Daoy (cell line): ENCODE measurements at places on chromosomes 6 and 20. TPM values are rescaled to one million over a fixed set of nuclear protein-coding genes. Genes with fewer than 3 reads are reported as not detected.

DNA sequence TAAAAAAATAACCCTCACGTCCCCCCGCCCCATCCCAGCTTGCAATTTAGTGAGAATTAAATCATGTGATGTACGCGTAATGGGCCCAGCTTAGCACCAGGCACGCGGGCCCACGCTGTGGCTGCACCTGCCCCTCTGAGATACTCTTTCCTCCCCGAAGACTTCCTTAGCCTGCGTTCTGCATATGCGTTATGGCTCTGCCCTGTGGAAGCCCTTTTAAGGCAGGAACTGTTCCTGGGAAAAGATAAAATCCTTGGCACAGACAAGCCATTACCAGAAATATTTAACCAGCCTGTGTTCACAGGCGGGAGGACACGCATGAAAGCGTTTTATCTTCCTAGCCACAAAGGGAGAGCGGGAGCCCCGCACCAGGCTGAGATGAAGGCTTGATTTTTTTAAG, 311.0 kb downstream of the LRFN2 start:
- no peak for DNase-seq

- DNase-seq, result no peak
Measured at GRCh38 chr6:18100296-18100695, 22.2 kb downstream of the NHLRC1 start.

DNA sequence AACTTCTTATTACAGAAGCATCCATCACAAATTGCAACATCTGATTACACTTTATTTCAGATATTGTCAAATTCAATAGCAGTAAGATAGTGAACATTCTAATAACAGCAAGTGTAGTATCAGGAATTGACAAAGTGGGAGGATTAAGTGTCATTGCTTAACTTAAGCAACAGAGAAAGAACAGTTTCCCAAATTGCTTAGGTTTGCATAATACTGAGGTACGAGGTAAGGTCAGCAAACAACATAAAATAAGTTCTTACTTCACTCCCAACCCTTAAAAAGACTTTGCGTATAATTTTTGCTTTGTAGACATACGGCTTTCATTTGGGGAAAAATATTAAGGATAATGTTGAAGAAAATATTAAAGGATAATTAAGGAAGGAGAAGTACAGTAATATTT, 163.0 kb downstream of the RIMS1 start:
- DNase-seq, result no peak

DNA sequence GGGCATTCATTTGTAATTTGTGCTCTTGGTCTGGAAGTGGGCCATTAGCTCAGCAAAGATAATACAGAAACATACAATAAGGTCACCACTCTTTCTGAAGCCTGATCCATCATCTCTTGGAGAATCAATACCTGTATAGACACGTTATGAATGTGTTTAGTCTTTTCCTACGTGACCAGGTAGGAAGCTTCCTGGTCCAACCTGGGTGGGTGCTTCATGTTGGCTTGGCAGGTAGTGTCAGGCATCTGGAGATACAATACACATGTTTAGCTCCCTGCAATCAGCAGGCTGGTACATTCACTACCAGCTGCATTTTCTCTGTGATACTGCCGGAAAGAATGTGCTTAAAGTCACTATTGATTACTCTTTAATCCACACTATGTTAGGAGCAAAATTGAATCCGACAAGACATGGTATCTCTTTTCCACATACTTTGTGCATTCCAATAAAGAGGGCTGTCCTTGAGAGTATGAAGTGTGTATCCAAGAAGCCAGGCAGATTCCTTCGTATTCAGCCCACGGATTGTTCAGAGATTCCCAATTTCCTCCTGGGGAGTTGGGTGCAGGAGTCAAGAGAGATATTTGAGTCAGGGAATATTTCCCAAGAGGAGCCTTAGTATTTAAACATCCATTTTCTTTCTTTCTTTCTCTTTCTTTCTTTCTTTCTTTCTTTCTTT, 49.9 kb upstream of the RANBP9 start:
- DNase-seq, result no peak

TOX2 gene
- total RNA-seq, result 0.06 and 1.3 TPM in 2 replicates

FNDC11 gene
- not detected in 2 replicates for total RNA-seq

DNA sequence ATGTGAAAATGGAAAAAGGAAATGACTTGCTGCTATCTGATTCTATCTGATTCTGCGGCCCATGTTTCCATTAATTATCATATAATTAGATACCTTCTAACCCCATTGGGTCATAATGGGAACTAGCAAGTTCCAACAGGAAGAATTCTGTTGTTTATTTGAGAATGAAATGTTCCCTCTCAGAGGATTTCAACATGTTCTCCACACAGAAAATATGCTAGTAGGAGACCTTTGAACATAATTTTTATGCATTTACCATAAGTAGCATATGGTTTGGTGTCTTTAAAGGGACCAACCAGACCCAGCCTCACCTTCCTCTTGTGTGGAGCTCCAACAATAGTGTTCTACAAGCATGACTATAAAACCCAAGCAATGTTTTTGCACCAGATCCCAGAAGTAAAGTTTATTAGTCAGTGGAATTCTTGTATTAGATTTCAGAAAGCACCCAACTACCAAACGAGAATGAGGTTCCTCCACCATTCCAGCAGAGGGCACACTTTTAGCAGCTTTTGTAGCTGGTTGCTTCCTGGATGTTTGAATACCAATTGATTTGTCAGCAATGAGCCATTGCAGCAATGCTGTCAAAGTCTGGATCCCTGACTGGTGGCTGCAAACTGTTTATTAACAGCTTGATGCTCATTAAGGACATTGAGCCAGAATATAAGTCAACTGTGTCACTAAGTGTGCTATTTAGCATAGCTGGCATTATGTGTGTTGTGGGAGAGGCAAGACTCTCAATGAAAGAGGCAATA, 143.6 kb upstream of the GJE1 start:
- peak; percentile 67 for DNase-seq

DNA sequence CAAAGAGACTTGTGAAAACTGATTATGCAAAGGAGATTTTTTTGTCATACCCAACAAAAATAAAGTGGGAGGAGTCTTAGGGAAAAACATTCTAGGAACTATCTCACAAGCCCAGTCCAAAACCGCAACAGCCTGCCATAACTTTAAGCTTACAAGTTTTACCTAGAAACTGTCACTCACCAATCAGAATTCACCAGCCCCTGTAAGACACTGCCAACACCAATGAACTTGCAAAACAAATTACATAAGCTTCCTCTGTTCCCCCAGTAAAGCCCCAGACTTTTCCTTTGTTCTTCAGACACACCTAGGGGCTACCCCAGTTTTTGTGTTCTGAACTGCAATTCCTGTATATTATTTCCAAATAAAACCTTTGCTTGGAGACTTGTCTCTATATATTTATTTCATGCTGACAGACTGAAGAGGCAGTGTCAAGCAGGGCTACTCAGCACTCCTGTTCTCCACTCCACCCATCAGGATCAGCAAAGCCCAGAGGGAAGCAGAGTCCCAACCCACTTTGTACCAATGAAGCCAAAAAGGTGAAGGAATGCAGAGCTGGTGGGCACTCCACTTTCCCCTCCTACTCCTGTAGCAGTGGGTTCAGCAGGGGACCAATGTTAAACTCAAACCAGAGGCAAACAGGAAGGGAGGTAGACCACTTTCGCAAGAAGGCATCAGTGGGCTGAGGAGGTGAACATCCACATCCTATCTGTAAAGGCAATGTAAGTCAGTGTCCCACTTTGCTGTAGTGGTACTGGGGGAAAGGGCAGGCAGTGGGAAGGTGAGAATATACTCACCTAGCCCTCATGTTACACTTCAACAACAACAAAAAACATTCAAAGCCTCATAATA, 142.5 kb upstream of the RUNX2 start:
- DNase-seq, result no peak

GRCh38 chr6:13001927-13002326, 285.4 kb downstream of the PHACTR1 start:
- DNase-seq, result no peak
